Germinal center (tissue), 1 donor: ENCODE measurements at places on chromosomes 4 and X.

GRCh38 chr4:109738104-109738872 is 8.4 kb upstream of the PLA2G12A start:
- no peak for DNase-seq

DNA sequence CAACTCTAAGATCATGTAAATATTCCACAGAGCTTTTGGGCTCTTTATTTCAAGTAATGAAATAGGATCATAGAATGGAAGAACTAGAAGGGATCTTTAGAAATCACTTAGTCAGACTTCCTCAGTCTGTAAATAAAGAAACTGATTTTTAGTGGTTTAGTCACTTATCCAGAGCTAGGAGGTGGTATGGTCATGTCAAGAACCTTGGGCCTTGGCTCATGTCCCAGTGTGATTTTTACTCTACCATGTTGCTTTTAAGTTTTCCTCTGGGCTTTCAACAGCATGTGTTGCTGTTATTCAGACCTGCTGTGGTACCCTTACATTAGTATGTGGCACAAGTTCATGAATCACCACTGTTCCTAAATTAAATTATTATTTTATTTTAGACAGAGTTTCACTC is 184.9 kb downstream of the FRAS1 start:
- no peak for DNase-seq

- DNase-seq: no peak
Observed at GRCh38 chr4:137994853-137995252, 247.3 kb downstream of the SLC7A11 start.

DNA sequence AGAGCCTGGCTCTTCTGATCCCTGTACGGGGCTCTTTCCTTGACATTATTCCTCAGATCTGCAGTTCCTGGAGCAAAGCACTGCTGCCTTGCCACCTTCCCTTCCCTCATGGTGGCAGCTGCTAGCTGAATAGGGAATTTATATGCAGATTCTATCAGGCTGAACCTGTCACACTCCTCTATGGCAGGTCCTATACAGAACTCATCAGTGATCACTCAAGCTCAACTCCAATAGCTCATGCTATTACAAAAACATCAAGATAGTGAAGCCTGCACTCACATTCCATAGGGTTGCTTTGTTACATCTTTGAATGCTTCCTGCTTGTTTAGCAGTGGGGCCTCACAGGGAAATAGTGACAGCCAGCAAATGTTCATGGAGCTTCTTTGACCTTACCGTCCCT is 71.7 kb downstream of the SLC2A9 start:
- no peak for DNase-seq

DNA sequence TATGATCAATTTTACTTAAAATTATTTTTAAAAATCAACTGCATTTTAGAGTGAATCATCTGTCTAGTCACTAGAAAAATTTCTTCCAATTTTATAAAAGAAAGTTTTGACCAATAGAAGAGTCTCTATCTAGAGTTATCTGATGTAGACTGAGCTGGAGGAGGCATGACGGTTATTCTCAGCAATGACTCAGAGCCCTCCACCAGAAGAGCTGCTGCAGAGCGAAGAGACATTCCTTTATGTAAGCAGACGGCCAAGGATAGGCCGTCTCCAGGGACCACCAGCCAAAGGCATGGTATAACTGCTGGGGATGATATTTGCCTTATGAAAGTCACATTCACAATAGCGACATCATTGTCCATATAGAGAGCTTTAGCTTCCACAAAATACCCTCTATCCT is 23.0 kb downstream of the LDB2 start:
- no peak for DNase-seq
